Stimulated activated CD4-positive, alpha-beta T cell treated with anti-CD3 and anti-CD28 coated beads, Interleukin-1b, Interleukin-23, amount 100 ng/mL, for 1 hour (primary cell): ENCODE measurements at places on chromosomes 6 and 20.

DNA sequence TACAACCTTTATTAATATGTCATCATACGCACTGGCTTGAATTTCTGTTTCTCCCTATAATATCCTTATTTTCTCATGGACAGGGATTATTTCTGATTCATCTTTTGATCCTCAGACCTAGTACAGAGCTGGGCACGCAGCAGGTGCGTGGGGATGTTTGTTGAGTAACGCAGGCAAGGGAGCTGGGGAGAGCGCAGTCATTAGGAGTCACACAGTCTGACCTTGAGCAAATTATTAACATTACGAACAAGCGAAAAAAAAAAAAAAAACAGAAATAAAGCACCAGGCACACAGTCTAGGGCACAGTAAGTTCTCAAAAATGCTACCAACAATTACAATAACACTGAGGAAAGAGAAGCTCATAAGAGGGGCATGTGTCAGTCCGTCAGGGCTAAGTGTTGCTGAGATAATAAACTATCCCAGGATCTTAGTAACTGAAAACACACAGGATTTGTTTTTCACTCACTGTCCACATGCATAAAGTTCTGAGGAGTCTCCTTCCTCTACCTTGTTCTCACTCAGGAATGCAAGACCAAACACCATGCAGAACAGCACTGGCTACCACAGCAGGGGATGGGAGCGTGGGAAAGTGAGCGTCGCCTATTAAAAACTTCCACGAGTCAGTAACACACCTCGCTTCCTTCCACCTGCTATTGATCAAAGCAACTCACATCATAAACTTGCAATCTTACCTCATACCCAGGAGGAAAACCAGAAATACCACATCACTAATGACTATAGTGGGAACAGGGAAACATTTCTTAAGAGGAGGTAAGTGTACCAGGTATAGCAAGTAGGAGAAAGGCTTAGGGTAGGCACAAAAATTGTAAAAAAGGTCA, 56.9 kb downstream of the PDE10A start:
- no peak for DNase-seq

- no peak for DNase-seq
These were observed 683.3 kb downstream of the QKI start for GRCh38 chr6:164097551-164098398.

GRCh38 chr20:9329355-9330101, 184.9 kb upstream of the LAMP5 start:
- no peak for DNase-seq

DNA sequence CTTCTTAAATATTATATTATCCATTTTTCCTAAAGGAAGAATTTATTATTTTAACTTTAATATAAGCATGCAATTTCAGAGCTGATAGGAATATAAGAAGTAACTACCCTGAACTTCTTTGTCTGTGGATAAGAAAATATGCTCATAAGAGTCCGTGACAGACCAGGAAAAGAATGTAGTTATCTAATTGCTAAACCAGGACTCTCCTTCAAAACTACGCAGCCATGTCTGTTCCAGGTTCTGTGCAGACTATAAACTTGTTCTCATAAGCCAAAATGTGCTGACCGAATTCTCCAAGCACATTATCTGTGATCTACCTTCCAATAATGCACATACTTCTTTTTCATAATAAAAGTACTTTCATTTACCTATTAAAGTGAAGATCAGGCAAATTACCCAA, 116.5 kb downstream of the TRDN start:
- no peak for DNase-seq

- no peak for DNase-seq
These were observed 7.9 kb upstream of the SLC22A16 start for GRCh38 chr6:110484321-110484720.

- peak; percentile 30 for DNase-seq
These were observed 23.8 kb upstream of the BNIP5 start for GRCh38 chr6:36360241-36361054.

GRCh38 chr6:13234130-13234529, 94.2 kb downstream of the TBC1D7 start:
- no peak for DNase-seq

- DNase-seq, result no peak
These were observed 4.8 kb downstream of the BMP7 start for GRCh38 chr20:57261457-57262251.

GRCh38 chr20:58106143-58106750, 122.2 kb downstream of the ANKRD60 start:
- no peak for DNase-seq

- DNase-seq, result no peak
These were observed 7.9 kb upstream of the POU5F1 start for GRCh38 chr6:31178143-31179041.

DNA sequence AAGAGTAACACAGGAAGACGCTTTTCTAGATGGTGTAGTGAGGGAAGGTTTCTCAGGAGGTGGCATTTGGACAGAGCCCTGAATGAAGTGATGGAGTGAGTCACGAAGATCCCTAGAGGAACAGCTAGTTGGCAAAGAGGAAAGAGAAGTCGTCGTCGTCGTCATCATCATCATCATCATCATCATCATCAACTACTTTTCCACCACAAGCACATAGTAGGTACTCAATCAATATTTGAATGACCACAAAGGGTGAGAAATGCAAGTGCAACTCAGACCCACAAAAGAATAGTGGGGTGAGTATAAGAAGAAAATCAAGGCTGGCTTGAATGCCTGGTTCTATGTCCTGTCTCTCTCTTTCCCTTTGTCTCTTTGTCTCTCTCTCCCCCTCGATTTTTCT, 28.3 kb upstream of the OCSTAMP start:
- no peak for DNase-seq

GRCh38 chr20:2585811-2586210, 49.4 kb downstream of the TMC2 start:
- no peak for DNase-seq

DNA sequence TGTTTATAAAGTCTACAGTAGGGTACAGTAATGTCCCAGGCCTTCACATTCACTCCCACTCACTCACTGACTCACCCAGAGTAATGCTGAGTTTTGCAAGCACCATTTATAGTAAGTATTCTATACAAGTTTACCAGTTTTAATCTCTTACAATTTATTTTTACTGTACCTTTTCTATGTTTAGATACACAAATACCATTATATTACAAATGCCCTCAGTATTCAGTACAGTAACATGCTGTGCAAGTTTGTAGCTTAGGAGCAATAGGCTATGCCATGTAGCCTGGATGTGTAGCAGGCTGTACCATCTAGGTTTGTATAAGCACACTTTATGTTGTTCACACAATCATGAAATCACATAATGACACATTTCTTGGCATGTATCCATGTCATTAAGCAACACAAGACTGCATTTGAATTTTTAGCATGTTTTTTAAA, 673.6 kb downstream of the CD109 start:
- DNase-seq, result no peak

DNA sequence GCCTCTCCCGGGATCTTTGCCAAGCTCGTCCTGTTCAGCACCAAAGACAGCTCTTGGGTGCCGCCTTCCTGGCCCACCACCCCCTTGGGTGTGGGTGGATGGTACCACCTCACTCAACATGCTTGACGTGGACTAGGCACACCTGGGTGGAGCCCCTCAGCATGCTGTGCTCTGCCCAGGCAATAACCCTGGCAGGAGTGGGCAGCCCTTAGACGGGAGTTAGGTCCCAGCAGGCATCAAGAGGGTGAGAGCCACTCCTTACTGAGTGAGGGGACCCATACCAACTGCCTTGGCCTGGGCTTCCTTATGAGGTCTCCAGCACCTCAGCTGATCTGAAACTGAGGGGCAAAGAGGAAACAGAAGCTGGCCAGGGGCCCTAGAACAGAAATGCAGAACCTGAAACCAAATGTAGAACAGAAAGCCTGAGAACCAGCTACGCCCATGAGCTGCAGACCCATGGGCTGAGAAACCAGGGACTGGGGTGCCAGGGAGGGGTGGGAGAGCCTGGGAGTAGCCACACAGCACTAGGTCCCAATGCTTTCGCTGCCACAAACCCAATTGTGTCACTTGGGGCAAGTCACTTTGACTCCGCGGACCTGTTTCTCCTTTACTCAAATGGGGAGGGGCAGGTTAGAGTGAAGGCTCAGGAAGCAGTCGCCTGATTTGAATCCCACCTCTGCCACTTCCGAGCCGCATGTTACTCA, 2.0 kb downstream of the FGD2 start:
- no peak for DNase-seq

GRCh38 chr6:129453073-129453472, 256.9 kb downstream of the ARHGAP18 start:
- DNase-seq, result no peak

- DNase-seq, result no peak
These were observed 17.4 kb downstream of the SPINT3 start for GRCh38 chr20:45497971-45498494.

GRCh38 chr6:136250686-136251008, 536 bp upstream of the MTFR2 start:
- no peak for DNase-seq

- no peak for DNase-seq
These were observed 449.7 kb upstream of the SULF2 start for GRCh38 chr20:48234951-48235350.

- no peak for DNase-seq
These were observed 142.0 kb upstream of the PMEPA1 start for GRCh38 chr20:57851796-57852195.

GRCh38 chr6:42440778-42441696, 10.7 kb downstream of the TRERF1 start:
- no peak for DNase-seq

DNA sequence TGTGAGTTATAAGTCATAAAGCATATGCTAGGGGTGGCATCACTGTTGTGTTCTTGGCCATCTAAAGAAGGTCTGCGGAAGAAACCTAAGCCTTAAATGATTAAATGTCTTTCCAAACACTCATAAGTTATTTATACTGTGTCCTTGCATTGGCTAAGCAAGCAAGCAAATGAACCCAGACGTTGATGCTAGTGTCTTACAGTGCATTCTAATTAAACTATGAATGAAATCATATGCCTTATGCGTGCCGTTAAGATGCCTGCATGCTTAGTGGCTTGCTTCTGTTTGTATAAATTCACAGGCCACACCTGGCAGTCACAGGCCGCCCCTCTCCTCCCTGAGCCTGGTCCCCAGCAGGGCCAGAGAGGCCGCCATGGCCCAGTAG, 49.9 kb downstream of the RIN2 start:
- no peak for DNase-seq

DNA sequence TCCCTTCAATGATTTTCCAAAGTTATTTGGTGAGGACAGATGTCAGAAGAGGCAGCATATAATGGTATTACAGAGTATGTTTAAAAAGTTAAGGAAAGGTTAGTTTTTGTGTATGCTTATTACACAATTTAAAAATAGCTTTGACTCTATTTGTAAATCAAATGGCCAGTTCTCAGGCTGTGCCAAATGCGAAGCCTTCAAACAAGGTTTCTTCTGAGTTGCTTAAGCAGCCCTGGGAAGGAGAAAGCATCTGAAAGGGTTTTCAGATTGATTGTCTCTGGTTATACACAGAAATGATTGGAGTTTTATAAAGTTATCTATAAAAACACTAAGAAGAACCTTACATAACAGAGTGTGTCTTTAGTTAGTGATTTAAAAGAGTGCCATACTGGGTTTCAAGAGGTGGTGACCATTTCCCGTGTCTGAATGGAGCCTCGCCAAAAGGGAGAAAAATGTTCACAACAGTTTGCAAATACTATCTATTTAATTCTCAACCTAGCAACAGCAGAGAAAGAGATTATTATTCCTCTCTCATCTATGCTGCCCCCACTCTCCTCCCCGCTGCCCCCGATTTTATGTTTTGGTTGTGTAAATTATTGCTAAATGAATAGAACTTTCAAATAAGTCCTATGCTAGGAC, 16.7 kb downstream of the CD109 start:
- no peak for DNase-seq

GRCh38 chr20:48728042-48728825, 99.6 kb downstream of the PREX1 start:
- DNase-seq, result no peak

DNA sequence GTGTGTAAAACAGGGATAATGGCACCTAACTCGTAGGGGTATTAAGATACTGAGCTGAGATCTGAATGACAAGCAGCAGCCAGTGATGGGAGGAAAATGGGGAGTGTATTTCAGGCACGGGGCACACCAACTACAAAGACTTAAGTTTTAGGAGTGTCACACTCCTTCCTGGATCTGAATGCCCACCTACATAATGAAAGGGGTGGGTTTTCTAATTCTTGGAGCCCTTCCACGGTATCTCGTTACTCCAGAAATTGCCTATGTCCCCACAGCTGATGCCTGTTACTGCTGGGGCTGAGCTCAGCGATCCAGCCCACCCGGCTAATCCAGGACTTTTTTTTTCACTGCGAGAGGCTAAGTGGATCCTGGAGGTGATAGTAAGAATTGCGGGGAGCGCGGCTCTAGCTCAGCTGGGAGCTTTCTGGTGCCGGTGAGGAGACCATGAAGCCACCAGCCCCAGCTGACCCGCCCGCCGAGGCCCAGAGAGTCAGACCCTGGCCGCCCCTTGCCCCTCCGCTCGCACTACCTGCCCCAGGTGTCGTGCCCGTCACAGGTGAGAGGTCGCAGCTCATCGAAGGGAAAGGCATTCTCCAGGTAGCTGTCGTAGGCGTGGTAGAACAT, 727 bp downstream of the EDEM2 start:
- no peak for DNase-seq

- DNase-seq, result no peak
These were observed 21.3 kb downstream of the AARS2 start for GRCh38 chr6:44291841-44292240.

DNA sequence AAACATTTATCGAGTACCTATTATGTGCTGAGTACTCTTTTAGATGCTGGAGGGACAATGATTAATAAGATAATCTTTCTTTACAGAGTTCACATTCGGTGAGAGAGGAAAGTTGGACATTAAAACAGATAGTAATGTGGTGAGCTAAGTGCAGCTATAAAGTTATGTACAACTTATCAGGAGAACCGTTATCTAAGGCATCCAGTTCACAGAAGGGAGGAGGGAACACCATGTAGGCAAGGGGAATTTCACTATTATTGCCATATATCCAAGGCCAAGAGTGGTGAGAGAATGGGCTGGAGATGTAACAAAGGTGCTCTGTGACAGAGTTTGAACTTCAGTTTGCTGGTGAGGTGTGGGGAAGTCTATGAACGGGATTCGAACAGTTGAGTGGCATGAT, 105.8 kb downstream of the CARMIL1 start:
- no peak for DNase-seq

GRCh38 chr6:37785663-37786270, 33.8 kb upstream of the ZFAND3 start:
- no peak for DNase-seq

- DNase-seq, result no peak
These were observed 13.3 kb downstream of the FHL5 start for GRCh38 chr6:96576221-96576620.

DNA sequence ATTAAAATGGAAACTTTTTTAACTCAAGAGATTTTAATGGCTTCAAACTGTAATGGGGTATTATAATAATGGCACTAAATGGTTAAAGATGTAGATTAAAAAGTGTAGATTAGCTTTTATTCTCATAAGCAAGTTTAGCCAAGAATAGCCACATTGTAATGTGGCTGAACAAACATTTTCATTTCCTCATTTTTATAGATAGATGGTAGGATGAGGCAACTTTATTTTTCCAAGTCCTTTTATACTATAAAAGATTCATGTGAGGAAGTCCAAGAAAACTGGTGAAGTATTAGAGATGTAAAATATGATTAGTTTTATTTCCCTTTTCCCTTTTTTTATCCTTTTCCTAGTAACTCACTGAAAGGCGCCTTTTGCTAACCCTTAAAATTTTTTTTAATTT, 88.8 kb downstream of the ATRN start:
- no peak for DNase-seq

- DNase-seq, result no peak
These were observed 186.1 kb upstream of the PRSS16 start for GRCh38 chr6:27061235-27061993.

- DNase-seq, result no peak
These were observed 764 bp downstream of the BAG6 start for GRCh38 chr6:31651602-31652191.
